Renal pelvis (tissue), 12 donors: ENCODE measurements at places on chromosomes 16 and 17. TPM values are rescaled to one million over a fixed set of nuclear protein-coding genes. Genes with fewer than 3 reads are reported as not detected.

GRCh38 chr17:69179227-69179952 is 37.7 kb upstream of the ABCA6 start:
- no peak for DNase-seq

DNA sequence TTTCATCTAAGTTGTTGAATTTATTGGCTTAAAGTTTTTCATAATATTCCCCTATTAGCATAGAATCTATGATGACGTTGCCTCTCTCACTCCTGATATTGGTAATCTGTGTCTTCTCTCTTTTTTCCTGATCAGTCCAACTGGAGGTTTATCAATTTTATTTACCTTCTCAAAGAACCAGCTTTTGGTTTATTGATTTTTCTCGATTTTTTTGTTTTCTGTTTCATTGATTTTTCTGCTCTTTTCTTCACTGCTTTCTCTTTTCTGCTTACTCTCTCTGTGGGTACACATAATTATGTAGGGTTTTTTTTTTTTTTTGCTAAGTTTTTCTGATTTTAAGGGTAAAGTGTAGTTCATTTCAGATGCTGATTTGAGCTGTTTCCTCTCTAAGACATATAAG is 29.7 kb downstream of the MRTFB start:
- no peak for DNase-seq

DNA sequence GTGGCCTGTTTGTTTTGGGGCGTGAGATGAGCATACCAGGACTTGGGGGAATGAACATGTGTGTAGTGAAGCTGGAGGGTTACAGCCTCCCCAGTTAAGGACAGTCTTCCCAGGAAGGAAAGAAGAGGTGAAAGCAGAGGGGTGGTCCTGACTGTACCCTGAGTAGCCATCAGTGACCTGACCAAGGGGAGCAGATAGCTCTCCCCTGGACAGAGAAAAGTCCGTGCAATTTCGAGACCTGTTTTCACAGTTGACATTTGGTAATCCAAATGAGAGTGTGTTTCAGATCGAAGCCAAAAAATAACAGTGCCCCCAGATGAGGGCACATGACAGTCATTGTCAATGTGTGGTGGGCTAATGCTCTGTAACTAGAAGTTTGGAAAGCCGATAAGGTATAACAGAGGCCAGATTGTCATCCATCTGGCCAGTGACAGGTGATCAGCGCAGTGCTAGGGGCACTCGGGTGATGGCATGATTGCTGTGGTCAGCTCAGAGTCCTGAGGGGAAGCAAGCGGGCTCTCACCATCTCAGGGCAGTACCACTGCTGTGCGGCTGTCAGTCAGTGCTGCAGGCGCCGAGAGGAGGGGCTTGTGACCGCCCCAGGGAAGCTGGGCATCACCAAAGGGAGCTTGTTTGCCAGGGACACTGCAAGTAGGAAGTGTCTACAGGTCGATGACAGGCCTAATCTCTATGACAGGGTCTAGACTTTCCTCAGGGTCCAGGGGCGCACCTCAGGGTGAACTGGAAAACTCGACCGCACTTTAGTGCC is 1.1 kb upstream of the NME2 start:
- no peak for DNase-seq

DNA sequence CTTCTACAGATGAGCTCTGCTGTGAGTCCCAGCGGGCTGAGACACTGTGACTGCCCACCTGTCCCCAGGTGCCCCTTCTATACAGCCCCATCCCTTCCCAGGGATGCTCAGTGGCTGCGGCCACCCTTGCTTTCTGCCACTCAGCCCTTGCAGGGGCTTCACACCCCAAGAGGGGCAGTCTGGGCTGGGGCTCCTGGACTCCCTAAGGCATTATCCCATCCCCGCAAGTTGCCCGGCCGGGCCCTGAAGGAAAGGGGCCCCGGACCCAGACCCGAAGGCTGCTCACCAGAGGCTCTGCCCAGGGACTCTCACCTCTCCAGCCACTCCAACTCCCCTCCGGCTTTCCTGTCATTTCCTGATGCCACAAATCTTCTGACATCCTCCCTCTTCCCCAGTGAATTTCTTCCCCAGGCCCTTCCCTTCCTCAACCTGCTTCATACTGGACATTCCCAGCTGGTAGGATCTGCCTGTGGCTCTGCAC is 88.5 kb upstream of the TOB1 start:
- no peak for DNase-seq

GRCh38 chr17:38746849-38747462 is 1.2 kb downstream of the PCGF2 start:
- no peak for DNase-seq

DNA sequence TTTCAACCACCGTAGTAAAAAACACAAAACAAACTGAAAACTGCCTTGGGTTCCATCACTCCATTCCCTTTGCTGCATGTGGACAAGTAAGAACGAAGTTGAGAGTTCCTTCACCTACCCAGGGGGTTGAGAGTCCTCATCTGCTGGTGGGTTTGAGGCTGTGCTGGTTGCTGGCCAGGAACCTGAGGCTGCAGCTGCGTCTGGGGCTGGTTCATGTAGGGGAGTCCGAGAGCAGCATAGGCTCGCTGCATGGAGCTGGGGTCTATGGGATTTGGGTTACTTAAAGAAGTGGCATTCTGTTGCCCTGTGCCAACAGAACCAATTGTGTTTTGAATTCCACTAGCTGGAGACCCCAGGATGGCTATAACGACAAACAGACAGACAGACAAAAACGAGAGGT is 65.2 kb upstream of the TRAP1 start:
- no peak for DNase-seq

DNA sequence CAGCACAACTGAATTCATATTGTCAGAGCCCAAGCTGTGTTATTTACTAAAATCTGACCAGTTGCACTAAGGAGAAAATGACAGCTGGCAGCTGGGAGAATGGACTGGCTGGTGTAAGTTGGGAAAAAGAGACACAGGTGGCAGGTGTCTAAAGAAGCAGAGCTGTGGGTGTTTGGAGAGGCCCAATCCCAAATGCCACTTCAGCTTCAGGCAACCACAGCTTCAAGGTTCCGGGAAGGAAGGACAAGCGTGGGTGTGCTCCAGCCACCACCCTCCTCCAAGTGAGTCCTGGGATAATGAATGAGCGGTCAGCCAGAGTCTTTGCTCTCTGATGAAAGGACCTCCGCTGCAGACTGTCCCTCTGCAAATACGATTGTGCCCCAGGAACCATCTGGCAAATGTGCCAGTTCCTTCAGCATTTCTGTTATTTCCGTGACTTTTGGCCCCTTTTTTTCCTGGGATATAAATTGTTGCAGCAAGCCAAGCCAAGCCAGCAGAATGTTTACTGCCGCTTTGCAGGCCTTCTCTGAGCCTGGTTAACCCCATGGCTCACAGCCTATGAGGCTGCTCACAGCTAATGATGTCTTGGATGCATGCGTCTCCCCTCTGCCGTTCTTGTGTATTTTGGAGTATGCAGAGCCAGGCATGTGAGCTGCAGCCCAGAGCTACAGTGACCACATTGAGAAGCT is 9.5 kb upstream of the RHBDL3 start:
- no peak for DNase-seq

GRCh38 chr16:1818873-1819525 is 7.6 kb downstream of the HAGH start:
- DNase-seq: no peak

DNA sequence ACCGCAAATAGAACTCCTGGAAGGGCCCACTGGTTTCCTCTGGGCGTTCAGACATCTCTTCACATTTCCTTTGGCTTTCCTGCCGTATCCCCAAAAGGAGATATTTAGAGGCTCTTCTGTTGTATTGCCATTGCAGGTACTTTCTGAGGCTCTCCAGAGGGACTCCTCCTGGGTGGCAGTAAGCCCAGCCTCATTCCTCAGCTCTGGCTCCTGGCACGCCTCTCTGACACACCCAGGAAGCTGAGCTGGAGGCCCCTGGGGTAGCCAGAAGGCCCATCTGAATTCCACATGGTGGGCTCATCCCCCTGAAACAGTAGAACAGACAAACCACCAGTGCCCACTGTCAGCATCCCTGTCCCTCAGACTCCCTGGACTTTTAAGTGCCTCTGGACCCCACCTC is 206.7 kb downstream of the PARN start:
- DNase-seq: no peak

DNA sequence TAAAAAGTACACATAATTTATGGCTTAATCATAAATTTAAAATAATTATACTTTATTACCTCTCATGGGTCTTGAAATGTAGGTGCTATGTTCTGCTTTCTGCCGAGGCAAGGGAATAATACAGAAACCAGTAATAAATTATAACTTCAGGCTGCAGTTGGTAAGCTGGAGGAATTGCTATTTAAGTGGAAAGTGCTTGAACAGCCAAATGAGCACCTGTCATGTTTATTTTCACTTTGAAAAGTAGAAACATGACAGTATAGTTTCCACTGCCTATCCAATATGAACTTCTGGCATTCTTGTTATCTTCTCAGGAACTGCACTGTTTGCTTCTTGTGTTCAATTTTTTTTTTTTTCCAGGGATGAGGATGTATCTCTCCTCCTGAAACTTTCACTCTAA is 146.0 kb downstream of the FTO start:
- DNase-seq: no peak

- DNase-seq: no peak
Observed at GRCh38 chr17:7389924-7390910, 4.1 kb downstream of the PLSCR3 start.

DNA sequence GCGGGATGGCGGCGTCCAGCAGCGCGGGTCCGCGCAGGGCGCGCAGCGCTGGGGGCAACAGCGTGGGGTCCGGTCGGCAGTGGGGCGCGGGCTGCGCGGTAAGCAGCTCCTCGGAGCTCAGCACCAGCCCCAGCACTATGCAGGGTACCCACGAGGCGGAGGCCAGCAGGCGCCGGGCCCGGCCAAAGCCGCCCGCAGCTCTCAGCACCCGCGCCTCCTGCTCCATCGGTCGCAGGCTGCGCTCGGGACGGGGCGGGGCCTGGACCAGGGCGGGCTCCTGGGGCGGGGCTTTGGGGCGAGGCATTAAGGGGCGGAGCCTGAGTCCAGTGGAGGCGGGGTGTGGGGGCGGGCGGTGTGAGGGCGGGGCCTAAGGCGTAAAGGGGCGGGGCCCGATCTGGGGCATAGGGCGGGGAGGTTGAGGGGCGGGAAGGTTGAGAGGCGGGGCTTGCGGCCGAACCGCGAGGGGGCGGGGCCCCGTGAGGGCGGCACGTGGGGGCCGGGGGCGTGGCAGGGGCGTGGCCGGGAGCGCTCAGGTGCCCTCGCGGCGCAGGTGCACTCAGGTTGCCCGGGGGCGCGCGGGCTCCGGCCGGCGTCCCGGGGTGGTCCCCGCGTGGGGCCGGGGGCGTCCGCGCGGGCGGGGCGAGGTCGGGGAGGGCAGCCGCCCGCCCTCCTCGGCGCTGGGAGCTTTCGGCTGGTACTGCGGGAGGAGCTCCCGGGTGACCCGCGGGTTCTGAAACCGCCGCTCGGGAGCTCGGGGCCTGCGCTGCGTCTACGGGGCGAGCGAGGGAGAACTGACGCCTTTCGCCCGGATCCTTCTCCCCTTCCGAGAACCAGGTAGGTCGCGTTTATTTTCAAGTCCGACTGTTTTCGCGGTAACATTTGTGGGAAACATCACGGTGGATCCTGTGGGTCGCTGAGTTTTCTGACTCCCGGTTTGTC is 1.4 kb upstream of the SLC22A31 start:
- peak; percentile 57 for DNase-seq

- no peak for DNase-seq
Observed at GRCh38 chr16:61432421-61432820, 603.8 kb downstream of the CDH8 start.

DNA sequence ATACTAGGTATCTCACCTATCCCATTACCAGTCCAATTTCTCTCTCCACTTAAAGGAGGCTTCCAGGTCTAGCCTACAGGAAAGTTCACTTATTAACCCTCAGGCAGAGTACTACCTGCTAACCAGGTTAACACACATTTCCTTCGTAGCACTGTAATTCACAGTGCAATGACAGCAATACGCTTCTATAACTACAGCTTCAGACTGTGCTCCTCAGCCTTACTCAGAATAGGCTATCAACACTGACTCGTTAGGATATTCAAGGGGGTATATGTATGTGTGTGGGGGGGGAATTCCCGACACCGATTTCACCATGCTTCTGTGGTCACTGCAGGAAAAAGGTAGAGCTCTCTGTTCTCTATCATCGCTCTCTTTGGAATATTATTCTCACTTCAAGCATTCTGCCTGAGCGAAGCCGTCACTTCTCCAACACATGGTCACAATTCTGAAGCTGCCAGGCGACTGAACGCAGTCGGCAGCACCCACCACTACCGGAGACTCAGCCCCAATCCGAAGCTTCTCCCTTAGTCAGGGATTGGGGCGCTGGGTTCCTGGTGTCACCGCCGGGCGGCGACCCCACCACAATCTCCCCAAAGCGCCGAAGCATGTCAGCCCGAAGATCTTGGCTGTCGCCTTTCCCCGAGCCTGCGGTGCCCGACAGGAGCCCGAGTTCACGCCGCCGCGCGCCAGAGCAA is 618 bp downstream of the GGA3 start:
- DNase-seq: no peak

GRCh38 chr16:54280751-54281150 is 5.8 kb downstream of the IRX3 start:
- no peak for DNase-seq

DNA sequence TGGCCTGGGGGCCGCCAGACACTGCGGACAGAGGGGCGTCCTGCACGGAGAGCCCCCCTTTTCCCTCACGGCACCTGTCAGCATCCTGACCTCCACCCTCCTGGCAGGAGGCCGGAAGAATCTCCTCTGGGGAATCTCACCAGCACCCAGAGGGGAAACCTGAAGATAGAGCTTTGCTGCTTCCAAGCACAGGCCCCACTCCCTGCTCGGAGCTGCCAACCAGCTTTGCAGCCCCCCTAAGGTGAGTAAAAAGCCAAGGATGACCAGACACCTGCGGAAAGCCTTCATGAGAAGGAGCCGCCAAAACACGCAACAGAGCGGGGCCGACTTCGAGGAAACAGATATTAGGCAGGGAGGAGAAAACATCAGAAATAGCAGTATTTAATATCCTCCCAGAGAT is 3.4 kb upstream of the RBFOX3 start:
- DNase-seq: no peak

DNA sequence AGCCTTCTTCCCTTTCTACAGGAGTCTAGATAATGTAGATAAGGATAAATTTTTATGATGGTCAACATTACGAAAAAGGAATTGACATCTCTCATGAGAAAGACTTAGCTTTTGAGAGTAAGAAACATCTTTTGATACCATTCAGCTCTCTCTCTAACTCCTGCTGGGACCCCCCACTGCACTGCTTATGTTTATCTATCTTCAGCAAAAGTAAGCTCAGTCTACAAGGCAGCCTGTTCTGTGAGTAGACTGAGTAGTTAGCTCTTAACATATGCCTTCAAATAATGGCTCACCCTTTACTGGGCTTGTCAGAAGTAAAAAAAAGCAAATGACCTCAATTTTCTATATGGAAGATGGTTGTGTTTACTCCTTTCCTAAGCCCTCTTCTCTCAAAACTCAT is 372.2 kb upstream of the CDH11 start:
- DNase-seq: no peak

IGF2BP1 gene
- polyA plus RNA-seq: 31.8 TPM

DBNDD1 gene
- polyA plus RNA-seq: 15.4 TPM

SMPD3 gene
- polyA plus RNA-seq: 2.2 TPM

MED13 gene
- polyA plus RNA-seq: 43.5 TPM

SLC6A2 gene
- polyA plus RNA-seq: 0.25 TPM

SCN4A gene
- polyA plus RNA-seq: 0.71 TPM
